ENCODE measurements at places on chromosomes 13 and 19.

- no peaks in the 10 kb centered on the region for H3K27me3 ChIP-seq
- H3K4me1 ChIP-seq: peaks cover 1% of the 10 kb centered on the region
- no peak for DNase-seq
Observed at GRCh38 chr19:3269916-3270671, 45.6 kb downstream of the CELF5 start.

DNA sequence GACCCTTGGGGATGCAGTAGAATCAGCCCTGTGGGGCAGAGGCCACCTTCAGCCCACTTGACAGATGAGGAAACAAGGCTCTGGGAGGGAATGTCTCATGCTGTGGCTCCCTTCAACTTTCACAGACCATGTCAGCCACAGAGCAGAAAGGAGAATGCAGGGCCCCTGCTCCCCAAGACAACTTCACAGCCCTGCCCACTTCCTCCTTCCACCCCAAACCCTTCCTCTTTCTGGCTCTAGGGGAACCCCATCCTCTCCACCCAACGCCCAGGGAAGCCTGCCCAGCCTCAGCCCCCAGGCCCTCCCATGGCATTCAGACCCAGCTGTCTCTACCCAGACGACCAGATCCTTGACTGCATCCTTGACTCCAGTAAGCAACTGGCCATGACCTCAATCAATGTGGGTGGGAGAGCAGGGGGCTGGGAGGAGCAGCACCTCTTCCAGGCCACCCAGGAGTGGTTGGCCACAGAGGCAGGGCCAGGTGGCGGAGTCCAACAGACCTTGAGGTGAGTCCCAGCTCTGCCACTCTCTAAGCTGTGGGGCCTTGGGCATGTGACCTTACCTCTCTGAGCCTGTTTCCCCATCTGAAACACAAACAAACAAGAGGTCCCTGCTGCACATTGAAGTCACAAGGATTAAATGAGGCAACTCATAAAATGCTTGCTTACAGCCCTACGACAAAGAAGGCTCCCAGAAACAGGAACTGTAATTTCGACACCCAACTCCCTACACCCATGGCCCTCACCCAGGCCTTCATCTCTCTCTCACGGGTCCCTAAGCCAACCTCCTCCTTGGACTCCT, 15.8 kb downstream of the DEDD2 start:
- H3K4me1 ChIP-seq: peaks cover 4% of the 10 kb centered on the region
- DNase-seq: no peak
- no peak overlapping the region for H3K27ac ChIP-seq
- peaks cover 25% of the 10 kb centered on the region for H3K36me3 ChIP-seq
- H3K27me3 ChIP-seq: no peaks in the 10 kb centered on the region

- H3K4me1 ChIP-seq: no peaks in the 10 kb centered on the region
- no peak overlapping the region for H3K27ac ChIP-seq
- no peaks in the 10 kb centered on the region for H3K27me3 ChIP-seq
- DNase-seq: no peak
Observed at GRCh38 chr13:100646030-100646673, 28.4 kb downstream of the TMTC4 start.

- H3K36me3 ChIP-seq: no peaks in the 10 kb centered on the region
- no peak for DNase-seq
- H3K4me3 ChIP-seq: no peak overlapping the region
- no peak overlapping the region for H3K27ac ChIP-seq
- no peaks in the 10 kb centered on the region for H3K27me3 ChIP-seq
Observed at GRCh38 chr13:72970301-72970880, 88.4 kb upstream of the KLF5 start.

DNA sequence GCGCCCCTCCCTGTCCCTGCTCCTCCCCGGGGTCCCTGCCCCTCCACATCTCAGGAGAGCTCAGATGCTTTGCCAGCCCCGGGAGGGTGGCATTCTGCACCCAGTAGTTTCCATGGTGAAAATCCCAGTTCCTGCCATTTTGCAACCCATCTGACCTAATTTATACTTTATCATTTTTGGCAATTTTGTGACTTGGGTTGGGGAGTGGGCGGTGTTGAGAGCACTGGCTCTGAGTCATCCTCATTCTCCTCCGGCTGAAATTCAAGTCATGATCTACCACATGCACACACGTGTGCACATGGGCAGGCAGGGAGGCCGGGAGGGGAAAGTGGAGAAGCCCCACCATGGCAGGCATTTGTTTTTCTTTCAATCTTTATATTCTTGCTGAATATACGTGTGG, 208.6 kb downstream of the URI1 start:
- no peak for DNase-seq
- no peak overlapping the region for H3K4me3 ChIP-seq
- H3K4me1 ChIP-seq: no peaks in the 10 kb centered on the region
- no peaks in the 10 kb centered on the region for H3K27me3 ChIP-seq

DNA sequence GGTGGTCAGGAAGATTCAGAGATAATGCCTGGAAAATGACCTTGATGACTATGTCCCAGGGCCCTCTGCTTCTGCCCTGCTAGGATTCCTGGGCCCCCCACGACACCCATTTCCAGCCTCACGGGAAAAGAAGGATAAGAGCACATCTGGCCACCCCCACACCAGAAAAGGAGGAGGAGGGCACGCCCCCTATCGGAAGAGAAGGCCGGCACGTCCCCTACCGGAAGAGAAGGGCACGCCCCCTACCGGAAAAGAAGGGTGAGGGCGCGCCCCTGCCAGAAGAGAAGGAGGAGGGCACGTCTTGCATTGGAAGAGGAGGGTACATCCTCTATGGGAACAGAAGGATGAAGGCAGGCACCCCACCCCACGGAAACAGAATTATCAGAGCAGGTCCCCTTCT, 84.3 kb downstream of the IER2 start:
- H3K4me1 ChIP-seq: no peaks in the 10 kb centered on the region
- H3K27me3 ChIP-seq: no peaks in the 10 kb centered on the region
- no peak overlapping the region for H3K4me3 ChIP-seq
- H3K27ac ChIP-seq: no peak overlapping the region

GRCh38 chr13:110950819-110951570, 36.1 kb upstream of the ANKRD10 start:
- no peaks in the 10 kb centered on the region for H3K27me3 ChIP-seq
- DNase-seq: no peak
- H3K4me1 ChIP-seq: no peaks in the 10 kb centered on the region

DNA sequence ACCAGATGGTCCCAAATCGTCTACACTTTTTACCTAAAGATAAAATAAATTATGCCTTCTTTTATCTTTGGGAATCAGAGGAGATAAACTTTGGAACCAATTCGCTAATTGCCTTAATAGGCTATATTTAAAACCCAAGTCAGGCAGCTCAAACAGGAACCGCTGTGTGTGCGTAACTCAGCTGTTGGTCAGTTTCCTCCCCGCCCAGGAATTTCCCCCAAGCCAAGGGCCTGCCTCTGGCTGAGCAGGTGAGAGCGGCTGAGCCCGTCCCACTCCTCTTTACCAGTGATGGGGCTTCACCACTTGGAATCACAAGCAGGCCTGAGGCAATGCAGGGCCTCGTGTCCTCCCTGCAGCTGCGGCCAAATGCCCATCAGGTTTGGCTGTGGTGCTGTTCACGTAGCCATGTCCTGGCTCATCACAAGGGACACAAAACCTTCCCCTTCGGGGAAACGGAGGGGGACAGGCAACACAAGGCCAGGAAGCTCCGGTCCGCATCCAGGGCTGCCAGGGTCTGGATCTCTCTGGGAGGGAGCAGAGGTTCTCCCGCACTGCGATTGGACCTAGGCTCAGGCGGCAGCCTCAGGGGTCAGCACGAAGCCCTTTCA, 503 bp upstream of the SLC7A9 start:
- H3K27ac ChIP-seq: no peak overlapping the region
- no peak overlapping the region for H3K4me3 ChIP-seq
- no peaks in the 10 kb centered on the region for H3K27me3 ChIP-seq
- H3K4me1 ChIP-seq: peaks cover 4% of the 10 kb centered on the region
- DNase-seq: no peak

- H3K27ac ChIP-seq: no peak overlapping the region
- DNase-seq: no peak
- H3K27me3 ChIP-seq: no peaks in the 10 kb centered on the region
Observed at GRCh38 chr13:105142556-105142955, 1392.9 kb downstream of the EFNB2 start.

GRCh38 chr19:23774524-23774971, 15.9 kb upstream of the ZNF681 start:
- no peaks in the 10 kb centered on the region for H3K27me3 ChIP-seq
- H3K4me3 ChIP-seq: no peak overlapping the region
- no peak overlapping the region for H3K27ac ChIP-seq
- DNase-seq: no peak

DNA sequence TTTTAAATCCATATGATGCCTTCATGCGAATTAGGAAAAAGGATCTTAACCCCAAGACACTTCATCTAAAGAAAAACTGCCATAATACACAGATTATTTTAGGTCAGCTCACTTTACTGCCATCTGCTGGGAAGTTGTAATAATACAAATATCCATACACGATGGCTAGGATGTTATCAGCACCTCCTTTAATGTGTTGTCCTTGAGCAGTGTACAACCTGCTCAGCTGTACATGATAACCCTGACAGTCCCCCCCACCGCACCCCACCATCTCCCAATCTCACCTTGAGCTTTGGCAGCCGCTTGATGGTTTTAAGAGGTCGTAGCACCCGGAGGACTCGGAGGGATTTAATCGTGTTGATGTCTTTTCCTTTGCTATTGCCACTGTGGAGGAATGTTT, 112.2 kb downstream of the IER2 start:
- no peak for DNase-seq
- H3K27me3 ChIP-seq: no peaks in the 10 kb centered on the region
- no peak overlapping the region for H3K27ac ChIP-seq
- H3K36me3 ChIP-seq: peaks cover 2% of the 10 kb centered on the region
- no peak overlapping the region for H3K4me3 ChIP-seq
- H3K4me1 ChIP-seq: 0 out of 2 replicates have a peak, but pooled peaks cover 1% of the 10 kb centered on the region

GRCh38 chr19:45883881-45884681, 1.9 kb downstream of the IRF2BP1 start:
- peaks cover 13% of the 10 kb centered on the region for H3K4me1 ChIP-seq
- peaks cover 10% of the 10 kb centered on the region for H3K36me3 ChIP-seq
- H3K27me3 ChIP-seq: no peaks in the 10 kb centered on the region
- no peak for DNase-seq

DNA sequence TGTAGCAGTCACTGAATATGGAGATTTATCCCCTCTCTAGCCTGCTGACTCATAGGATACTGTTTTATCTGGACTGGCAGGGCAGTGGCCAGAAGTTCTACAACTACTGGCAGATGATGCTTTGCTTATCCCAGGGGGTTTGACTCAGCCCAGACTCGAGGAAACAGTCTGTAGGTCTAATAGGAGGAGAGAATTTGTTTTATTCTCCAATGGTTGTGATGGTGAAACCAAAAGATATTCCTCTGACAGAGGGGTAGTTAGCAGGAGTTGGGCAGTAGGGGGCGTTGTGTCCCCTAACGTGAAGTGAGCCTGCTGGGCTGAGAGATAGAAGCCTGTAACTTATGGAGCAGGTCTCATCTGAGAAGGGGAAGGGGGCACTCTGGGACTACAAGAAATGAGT, 74.9 kb downstream of the WTIP start:
- no peaks in the 10 kb centered on the region for H3K4me1 ChIP-seq
- H3K36me3 ChIP-seq: no peaks in the 10 kb centered on the region
- peak; percentile 7 for DNase-seq
- no peaks in the 10 kb centered on the region for H3K27me3 ChIP-seq

GRCh38 chr13:35712907-35713761, 236.6 kb upstream of the MAB21L1 start:
- no peak overlapping the region for H3K4me3 ChIP-seq
- no peak overlapping the region for H3K27ac ChIP-seq
- no peak for DNase-seq
- no peaks in the 10 kb centered on the region for H3K27me3 ChIP-seq

Measured in iPS DF 6.9 (cell line).